Left cardiac atrium (tissue), 4 donors: ENCODE measurements at places on chromosomes 12 and 14.

DNA sequence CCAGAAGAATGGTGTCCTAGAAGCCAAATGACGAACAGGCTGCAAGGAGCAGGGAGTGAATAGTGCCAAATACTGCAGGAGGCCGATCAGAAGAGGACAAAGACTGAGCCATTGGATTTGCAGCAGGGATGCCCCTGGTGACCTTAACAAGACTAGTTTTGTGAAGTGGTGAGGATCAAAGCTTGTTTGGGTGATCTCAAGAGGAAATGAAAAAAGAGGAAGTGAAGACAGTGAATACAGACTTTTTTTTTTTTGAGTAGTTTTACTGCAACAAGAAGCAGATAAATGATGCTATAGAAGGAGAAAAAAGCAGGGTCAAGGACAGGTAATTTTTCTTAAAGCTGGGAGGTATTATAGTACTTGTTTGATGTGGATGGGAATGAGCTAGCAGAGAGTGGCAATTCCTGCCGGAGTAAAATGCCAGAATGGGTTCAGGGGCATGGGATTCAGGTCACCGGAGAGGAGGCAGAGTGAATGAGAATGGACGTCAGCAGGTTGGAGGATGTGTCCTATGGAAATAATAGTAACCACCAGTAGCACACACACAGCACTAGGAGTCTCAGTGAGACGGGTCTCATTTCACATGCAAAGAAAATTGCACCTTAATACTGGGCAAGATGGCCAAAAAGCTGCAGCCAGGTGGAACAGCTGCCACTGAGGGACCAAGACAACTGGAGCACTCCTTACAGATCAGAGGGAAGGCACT is 345.8 kb upstream of the CCDC196 start:
- no peak for DNase-seq

- no peak for DNase-seq
Observed at GRCh38 chr12:24931666-24932405, 17.1 kb downstream of the BCAT1 start.

GRCh38 chr12:27221625-27222387 is 22.3 kb upstream of the STK38L start:
- no peak for DNase-seq

DNA sequence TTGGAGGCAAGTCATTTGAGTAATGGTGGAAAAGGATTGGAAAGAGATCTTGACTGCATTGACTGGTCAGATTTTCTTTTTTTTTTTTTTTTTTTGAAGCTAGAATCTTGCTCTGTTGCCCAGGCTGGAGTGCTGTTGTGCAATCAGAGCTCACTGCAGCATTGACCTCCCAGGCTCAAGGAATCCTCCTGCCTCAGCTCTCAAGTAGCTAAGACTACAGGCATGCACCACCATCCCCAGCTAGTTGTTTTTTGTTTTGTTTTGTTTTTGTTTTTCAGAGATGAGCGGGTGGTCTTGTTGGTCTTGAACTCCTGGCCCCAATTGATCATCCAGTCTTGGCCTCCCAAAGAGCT is 30.9 kb upstream of the FAM222A start:
- DNase-seq: no peak

- DNase-seq: no peak
Observed at GRCh38 chr12:125512541-125513298, 447.5 kb downstream of the AACS start.

DNA sequence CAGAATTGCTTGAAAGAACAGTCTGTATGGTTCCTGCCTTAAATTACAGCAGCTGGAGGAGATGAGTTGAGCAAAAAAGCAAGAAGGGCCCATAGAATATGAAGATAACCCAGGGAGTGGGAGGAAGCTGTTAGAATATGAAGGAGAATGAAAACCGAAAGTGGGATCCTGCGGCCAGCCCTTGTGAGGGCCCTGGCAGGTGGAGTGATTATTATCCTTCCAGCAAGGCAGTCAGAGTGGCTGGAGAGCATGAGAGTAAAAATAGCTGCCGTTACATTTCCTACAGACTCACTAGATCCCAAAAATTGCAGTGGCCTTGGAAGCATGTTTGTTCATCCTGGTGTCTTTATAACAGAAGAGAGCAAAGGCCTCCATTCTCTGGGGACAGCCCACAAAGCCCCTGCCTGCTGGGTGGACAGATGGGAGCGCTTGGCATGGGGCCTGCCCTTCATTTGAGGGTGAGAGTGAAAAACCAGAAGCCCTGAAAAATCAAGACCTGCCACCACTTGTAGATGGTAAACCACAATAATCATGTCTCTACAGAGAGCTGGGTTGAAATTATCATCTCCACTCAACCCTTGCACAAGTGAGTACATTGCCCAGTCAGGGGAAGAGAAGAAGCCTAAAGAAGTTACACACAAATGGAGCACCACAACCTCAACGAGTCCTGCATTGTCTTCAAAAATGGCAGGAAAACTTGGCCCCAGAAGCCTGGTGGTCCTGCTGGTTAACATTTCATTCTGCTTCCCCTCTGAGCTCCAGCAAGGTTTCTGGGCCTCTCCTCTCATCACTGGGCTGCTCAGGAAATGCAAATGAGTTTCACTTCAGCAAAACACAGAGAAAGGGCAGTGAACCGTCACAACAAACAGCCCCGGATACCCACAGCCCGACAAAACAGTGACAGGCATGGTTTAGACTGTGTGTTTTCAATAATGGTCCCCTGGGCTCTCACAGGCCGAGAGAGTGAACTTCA is 20.5 kb downstream of the ZDHHC22 start:
- DNase-seq: no peak

- DNase-seq: no peak
Observed at GRCh38 chr12:105658389-105658788, 327.9 kb downstream of the C12orf75 start.

DNA sequence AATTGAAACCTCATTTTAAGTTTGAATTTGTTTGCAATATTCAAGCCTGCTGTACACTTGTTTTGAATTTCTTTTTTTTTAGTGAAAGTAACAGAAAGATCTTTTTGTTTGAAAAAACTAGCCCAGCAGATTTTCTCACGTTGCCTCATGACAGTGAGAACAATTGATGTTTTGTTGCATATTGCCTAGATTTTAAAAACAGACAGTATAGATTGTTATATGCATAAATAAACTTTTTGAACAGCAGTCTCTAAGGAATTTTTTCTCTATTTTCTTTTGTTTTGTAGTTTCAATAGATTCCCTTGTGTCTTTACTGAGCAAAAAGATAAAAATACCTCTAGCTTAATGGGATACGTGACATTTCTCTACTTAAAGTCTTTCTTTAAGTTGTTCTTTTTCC is 15.4 kb downstream of the OR6C6 start:
- no peak for DNase-seq

- DNase-seq: peak; percentile 96
Observed at GRCh38 chr14:77457522-77458248, at the start of the genes AHSA1 and VIPAS39. TSS of gene AHSA1 (plus strand) at chr14:77458093. CDS start at chr14:77458190, 97 bp downstream. TSS of gene VIPAS39 (minus strand) at chr14:77457601. CDS start at chr14:77454102, 3,499 bp downstream.

DNA sequence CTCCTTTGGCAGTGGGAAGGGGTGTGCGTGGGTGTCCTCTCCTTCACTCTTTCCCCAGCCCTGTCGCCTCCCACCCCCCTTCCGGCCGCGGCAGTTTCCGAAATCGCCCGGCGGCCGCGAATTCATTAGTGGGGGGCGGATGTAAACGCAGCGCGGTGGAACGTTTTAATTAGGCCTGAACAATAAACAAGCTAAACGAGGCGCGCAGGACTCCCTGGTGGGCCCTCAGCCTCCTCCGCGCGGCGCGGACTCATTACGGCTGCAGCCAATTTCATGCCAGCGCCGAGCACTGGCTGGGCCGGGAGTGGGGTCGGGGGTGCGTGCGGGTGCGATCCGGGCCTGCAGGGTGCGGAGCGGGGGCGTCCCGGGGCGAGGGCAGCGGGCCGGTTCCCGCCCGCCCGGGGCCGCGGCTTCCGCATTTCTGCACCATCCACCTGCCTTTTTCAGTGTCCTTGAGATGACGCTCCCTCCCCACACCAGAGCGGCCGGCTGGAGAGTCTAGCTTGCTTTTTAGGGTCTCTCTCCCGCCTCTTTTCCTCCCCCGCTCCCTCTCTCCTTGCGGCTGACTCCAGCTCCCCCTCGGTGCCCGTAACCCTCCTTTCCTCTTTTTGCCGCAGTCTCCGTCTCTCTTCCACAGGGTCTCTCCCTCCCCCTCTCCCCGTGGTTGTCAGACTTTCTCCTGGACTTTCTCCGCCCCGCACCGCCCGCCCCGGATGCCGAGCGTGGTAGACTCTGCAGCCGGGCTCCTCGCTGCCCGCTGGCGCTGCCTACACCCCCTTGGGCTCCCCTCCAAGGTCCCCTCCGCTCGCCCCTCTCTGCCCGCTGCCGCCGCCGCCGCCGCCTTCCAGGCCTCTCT is at the start of gene CISTR:
Gene CISTR (minus strand): TSS at position 644 of the 856 bp plus-strand sequence.
- peak; percentile 41 for DNase-seq
